COR-L47 (cell line): ENCODE measurements at places on chromosomes 1 and 21.

- no peak for DNase-seq
Measured at GRCh38 chr21:29680273-29680672, 259.5 kb downstream of the GRIK1 start.

GRCh38 chr1:26345718-26346117 is 8.2 kb downstream of the CRYBG2 start:
- no peak for DNase-seq

GRCh38 chr1:198333744-198334143 is 176.9 kb downstream of the NEK7 start:
- no peak for DNase-seq

DNA sequence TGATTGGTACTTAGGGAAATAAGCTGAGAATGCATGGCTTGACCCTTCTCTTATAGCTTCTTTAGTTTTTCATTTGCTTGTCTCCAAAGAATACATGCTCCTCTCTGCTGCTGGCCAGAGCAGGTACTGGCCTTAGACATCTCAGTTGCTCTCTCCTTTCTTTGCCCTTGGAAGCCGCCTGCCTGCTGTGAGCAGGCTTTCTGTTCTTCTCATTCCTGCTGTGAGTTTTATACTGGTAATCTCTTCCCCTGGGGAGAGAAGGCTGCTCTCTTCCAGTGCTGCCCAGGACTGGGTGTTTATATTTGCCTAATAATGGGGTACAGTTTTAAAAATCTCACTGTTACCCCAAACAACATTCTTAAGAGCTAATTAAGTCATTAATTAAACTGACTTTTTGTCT is 323.5 kb upstream of the LRRC7 start:
- no peak for DNase-seq

GRCh38 chr1:66476774-66477173 is 57.2 kb upstream of the SGIP1 start:
- no peak for DNase-seq
